Thymus (tissue), 14 donors: ENCODE measurements at places on chromosomes 2 and 18. TPM values are rescaled to one million over a fixed set of nuclear protein-coding genes. Genes with fewer than 3 reads are reported as not detected.

GRCh38 chr2:101355401-101356054 lies 31.8 kb downstream of the CREG2 start:
- H3K27me3 ChIP-seq: no peaks in the 10 kb centered on the region
- DNase-seq: no peak
- H3K36me3 ChIP-seq: no peaks in the 10 kb centered on the region

The L3MBTL4 gene
- 4.3 TPM for total RNA-seq

- H3K36me3 ChIP-seq: no peaks in the 10 kb centered on the region
- H3K4me3 ChIP-seq: no peak overlapping the region
- H3K4me1 ChIP-seq: no peaks in the 10 kb centered on the region
- no peak overlapping the region for H3K27ac ChIP-seq
Measured at GRCh38 chr18:2424420-2424819, 146.9 kb downstream of the METTL4 start.

The CRYBA2 gene
- total RNA-seq: 0.14 TPM

- no peak overlapping the region for H3K4me3 ChIP-seq
- peaks cover 19% of the 10 kb centered on the region for H3K36me3 ChIP-seq
- no peaks in the 10 kb centered on the region for H3K27me3 ChIP-seq
Measured at GRCh38 chr2:32496662-32497061, 131.2 kb upstream of the TTC27 start.

GRCh38 chr2:231785413-231785812 lies 832 bp upstream of the COPS7B start:
- no peak for DNase-seq
- H3K36me3 ChIP-seq: peaks cover 18% of the 10 kb centered on the region
- H3K4me3 ChIP-seq: no peak overlapping the region

DNA sequence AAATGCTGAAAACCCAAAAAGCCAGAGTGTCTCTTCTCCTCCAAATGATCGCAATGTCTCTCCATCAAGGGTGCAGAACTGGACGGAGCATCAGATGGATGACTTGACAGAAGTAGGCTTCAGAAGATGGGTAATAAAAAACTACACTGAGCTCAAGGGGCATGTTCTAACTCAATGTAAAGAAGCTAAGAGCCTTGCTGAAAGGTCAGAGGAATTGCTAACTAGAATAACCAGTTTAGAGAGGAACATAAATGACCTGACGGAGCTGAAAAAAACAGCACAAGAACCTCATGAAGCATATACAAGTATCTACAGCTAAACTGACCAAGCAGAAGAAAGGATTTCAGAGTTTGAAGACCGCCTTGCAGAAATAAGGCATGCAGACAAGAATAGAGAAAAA lies 9.7 kb upstream of the POLE4 start:
- no peaks in the 10 kb centered on the region for H3K27me3 ChIP-seq
- no peak for DNase-seq
- H3K36me3 ChIP-seq: no peaks in the 10 kb centered on the region
- H3K27ac ChIP-seq: no peak overlapping the region

- no peak overlapping the region for H3K4me3 ChIP-seq
- no peak overlapping the region for H3K27ac ChIP-seq
- DNase-seq: no peak
- H3K36me3 ChIP-seq: no peaks in the 10 kb centered on the region
- H3K27me3 ChIP-seq: no peaks in the 10 kb centered on the region
Measured at GRCh38 chr2:220665108-220665471, 907.0 kb downstream of the EPHA4 start.

GRCh38 chr2:9654452-9655100 lies 23.8 kb upstream of the YWHAQ start:
- H3K4me3 ChIP-seq: no peak overlapping the region
- no peak for DNase-seq
- H3K36me3 ChIP-seq: no peaks in the 10 kb centered on the region
- H3K27ac ChIP-seq: no peak overlapping the region
- H3K27me3 ChIP-seq: no peaks in the 10 kb centered on the region
